ENCODE measurements at places on chromosomes 6 and 20.

DNA sequence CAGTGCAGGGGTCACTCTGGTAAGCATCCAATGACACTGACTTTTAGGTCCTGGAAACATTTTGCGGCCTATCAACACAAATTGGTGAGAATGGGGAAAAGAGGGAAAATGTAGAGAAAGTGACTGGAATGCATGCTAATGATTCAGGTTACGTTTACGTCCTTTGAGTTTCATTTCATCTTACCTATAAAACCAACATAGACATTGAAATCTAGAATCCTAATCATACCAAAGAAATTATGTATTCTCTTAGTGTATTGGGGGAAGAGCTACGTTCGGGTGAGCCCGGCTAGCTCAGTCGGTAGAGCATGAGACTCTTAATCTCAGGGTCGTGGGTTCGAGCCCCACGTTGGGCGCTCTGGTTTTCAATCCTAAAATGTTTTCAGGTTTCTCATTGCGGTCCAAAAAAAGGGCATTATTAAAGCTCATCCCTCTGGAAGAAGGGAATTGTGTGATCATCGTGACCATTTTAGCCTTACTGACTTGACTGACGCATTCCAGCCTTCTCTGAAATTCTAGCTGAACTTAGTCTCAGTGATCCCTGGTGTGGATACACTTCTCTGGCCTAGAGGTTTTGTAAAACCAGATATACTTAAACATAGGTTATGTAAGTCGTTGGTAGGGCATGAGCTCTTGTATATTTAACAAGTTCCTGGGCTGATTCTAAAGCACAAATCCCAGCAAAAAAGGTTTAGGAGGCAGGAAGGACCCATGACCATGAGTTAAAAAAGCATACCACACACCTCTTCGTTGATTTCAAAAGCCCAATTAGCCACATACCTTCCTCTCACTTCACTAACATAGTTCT, 18.3 kb downstream of the HMGN4 start:
- no peak for DNase-seq

DNA sequence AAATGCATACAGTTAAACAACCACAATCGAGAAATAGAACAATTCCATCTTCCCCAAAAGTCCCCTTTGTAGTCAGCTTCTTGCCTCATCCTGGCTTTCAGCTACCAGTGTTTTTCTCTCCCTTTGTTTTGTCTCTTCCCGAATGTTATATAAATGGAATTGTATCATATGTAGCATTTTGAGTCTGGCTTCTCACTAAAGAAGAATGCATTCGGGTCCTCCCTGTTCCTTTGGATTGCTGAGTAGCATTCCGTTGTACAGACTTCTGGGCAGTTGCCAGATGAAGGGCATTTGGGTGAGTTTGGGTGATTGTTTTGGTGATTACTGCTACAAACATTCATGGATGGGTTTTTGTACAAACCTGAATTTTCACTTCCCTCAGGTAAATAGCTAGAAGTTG, 27.8 kb downstream of the PRPH2 start:
- DNase-seq: no peak

- no peak for DNase-seq
Observed at GRCh38 chr6:163708466-163708865, 293.9 kb downstream of the QKI start.

DNA sequence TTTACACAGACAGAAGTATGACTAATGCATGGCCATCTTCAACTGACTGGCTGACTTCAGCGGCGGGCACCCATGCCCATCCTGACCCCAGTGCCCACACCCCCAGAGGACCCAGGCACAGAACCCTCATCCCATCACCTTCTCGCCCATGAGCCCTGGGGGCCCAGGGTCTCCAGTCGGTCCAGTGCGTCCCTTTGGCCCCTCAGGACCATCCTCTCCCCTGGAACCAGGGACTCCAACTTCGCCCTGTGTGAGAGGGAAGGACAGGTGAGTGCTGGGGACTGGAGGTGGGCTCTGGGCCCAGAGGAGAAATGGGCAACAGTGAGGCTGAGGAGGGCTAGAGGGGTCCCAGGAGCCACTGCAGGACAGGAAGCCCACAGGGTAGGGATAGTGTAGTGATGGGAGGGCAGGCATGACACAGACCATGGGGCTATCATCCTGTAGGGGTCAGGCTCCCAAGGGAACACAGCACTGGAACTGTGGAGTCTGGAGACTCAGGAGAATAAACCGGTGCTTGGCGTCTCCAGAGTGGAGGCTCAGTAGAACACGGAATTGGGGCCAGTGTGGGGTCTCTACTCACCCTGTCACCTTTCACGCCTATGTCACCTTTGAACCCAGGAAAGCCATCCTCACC, 16.7 kb downstream of the COL11A2 start:
- no peak for DNase-seq

DNA sequence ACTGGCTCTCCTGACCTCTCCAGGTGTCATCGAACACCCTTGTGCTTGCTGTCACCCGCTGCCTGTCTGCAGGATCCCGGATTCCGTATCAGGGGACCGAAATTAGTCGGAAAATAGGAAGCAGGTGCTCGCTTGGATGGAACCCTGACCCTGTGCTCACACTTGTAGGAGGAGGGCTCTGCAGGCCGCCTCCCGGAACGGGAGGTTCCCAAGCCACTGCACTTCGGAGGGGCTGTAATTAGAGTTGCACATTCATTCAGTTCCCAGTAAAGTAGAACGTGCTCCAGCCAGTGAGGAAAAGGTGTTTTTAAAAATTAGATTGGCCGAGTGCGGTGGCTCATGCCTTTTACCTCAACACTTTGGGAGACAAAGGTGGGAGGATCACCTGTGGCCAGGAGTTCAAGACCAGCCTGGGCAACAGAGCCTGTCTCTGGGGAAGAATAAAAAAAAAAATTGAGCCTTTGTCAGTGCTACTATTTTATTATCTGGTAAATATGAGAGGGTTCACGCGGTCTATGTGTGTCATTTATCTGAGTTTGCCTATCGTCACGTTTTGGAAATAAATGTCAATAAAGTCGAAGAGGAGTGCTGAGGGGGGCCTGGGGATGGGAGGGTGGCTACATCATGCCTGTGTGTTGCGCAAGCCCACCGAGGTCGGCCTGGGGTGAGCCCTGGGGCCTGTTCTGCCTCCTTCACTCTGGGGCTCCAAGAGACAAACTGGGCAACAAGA, 1.5 kb upstream of the GMEB2 start:
- DNase-seq: no peak

DNA sequence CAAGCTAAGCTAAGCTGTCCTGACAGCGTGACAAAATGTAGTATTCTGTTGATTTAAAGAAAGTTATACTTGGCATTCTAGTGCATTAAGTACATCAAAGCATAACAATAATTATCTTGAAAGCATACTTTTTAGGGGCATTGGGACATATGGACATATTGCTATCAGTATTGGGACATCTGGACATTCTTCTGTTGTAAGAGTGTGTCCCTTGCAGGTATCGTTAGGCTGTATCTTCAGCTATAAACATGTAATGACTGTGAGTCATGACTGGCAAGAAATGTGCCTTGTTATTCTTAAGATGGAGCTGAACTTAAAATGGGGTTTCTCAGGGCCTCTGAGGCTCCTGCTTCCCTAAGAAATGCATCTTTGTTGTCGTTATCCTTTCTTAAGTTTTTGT, 74.3 kb downstream of the ADGB start:
- DNase-seq: no peak

GRCh38 chr6:169827290-169827717, 75.9 kb downstream of the ERMARD start:
- no peak for DNase-seq

GRCh38 chr20:15205719-15206118, 868.3 kb upstream of the FLRT3 start:
- no peak for DNase-seq

- no peak for DNase-seq
Observed at GRCh38 chr6:2784930-2785329, 19.7 kb downstream of the WRNIP1 start.

GRCh38 chr20:44221368-44221954, 10.9 kb upstream of the OSER1 start:
- no peak for DNase-seq

Data from activated T-helper 1 cell treated with anti-CD3 and anti-CD28 coated beads, Interleukin-2, amount 50 U/mL, for 16 hours (primary cell).